Stimulated activated CD4-positive, alpha-beta T cell treated with anti-CD3 and anti-CD28 coated beads, Interleukin-4, amount 100 ng/mL, for 24 hours (primary cell): ENCODE measurements at places on chromosomes 5 and 9.

DNA sequence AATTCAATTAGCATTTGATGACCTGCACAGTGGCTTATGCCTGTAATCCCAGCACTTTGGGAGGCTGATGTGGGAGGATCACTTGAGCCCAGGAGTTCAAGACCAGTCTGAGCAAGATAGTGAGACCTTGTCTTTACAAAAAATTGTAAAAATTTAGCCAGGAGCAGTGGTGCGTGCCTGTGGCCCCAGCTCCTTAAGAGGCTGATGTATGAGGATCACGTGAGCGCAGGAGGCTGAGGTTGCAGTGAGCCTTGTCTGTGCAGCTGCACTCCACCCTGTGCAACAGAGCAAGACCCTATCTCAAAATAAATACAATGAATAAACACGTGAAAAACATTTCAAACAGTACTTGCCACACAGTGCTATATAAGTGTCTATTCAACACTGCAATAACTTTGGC, 4.2 kb downstream of the ABCA1 start:
- no peak for DNase-seq

GRCh38 chr9:125983681-125984080, 236.5 kb downstream of the PBX3 start:
- DNase-seq, result no peak

DNA sequence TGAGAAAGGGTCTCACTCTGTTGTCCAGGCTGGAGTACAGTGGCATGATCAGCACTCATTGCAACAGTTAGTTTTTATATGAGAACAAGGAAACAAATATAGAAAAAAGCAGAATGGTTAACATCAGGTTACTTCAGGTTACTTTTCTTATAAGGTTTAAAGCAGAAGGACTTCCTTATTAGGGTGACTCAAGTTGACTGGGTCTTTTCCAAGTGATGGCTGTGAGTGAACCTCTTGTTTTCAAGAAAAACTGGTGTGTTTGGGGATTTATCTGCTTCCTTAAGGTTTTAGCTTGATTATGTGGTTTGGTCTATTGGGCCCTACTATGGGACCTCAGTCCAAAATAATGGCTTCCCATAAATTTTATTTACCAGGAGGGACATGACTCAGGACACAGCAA, 99.2 kb downstream of the ARRDC3 start:
- DNase-seq, result no peak

DNA sequence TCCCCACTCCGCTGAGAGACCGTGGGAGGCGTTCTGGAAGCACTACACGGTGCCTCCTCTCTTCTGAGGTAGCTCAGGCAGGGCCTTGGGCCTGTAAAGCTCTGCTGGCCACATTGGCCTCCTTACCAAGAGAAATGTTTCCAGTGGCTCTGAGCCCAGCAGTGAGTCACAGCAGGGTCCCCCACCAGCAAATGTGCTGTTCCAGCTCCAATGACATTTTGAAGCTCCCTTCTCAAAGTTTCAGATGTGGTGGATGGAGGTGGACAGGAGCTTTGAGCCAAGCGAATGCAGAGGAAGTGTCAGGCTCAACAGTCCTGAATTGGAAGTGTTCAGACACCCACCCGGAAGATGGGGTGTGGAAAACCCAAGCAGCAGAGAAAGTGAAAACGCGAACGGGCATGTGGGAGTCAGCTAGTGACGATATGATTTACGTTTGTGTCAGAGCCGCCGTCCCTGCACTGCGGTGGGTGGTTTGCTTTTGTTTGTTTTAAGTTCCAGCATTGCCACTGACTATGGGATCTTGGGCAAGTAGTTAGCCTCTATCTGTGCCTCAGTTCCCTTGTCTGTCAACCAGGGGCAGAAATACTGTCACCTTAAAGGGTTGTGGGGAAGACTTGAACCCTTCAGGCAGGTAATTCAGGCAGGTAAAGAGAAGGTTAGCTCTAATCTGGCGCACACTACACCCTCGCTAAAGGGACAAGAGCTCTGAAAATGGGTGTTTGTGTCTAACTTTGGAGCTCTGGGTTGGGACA, 38.2 kb downstream of the C5orf15 start:
- peak; percentile 82 for DNase-seq

DNA sequence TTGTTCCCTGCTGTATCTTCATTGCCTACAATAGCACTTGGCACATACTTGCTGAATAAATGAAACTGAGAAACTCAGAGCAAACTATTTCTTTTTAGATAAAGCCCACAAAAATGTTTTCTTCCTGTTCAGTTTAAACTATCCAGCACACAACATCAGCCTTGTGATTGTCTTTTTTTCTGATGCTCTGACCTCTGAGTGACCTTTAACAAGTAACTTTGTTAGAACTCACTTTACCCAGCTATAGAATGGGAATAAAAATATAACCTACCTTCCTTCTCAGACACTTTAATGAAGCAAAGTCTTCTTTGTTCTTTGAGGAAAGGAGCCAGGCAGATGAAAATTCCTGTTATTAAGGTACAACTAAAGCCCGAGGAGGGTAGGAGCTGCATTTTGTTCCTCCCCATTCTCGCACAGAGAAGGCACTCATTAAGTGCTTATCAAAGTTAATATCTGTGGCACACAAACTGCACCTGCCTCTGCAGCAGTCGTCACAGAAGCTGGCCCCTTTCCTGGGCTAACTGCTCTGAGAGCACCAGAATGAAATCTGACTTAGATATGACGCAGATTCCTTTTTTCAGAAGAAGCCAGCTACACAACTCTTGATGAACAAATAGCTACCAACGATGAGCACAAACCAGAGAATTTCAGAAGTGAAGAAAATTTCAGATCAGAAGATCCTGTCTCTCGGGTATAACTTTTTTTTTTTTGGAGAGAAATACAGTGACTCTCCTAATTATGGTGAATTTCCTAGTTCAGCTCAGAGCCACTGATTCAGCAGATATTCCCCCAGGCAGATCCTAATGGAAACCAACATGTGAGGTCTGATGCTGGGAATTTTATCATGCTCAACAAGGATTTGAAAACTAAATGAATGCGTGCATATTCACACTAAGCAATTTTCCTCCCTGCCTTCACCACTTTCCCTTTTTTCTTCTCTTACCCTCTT, 31.0 kb upstream of the NR3C1 start:
- DNase-seq, result peak; percentile 59

DNA sequence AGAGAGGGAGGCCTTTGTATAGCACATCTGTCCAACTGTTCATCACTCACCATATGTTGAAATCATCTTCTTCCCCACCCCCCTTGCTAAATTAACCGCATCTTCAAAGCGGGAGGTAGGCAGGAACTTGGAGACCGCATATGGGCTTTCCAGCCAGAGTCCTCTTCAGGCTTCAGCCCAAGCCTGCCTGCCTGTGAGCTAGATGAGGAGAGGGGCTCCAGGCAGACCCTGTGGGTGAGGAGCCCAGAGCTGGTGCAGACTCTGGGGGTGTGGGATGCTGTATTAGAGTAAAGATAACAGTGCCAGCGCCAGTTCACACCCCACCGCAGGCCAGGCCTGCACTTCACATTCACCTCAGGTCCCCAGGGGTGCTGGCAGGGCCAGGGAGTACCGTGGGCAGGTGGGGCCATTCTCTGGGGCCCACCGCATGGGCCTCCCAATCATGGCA, 16.2 kb downstream of the PRRC2B start:
- peak; percentile 44 for DNase-seq

DNA sequence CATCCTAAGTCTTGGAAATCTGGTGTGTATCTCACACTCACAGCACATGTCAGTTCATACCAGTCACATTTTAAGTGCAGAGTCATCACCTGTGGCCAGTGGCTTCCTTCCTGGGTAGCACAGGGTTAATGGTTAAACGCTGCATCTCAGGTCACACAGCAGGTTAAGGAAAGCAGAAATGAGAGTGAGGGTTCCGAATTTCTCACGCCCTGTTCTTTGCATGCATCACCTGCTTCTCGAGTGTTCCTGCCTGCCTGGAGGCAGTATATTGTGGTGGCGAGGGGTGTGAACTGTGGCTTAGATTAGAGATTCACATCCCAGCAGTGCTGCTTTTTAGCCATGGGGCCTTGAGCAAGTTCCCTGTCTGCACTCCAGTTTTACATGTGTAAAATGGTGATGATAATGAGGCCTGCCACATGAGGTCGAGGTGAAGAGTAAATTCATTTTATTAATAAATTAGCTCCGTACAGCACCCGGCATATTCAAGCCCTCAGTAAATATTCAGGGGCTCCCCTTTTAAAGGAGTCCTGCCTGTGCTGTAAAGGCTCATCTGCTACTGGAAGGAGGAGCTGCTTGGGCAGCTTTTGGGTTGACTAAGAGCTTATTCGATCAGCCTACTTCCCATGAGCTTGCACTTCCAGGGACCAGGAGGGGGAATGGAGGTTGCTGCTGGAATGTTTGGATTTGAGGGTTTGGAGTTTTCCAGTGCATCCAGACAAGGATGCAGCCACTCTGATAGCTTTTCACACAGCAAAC, 61.1 kb upstream of the SAP30L start:
- no peak for DNase-seq

DNA sequence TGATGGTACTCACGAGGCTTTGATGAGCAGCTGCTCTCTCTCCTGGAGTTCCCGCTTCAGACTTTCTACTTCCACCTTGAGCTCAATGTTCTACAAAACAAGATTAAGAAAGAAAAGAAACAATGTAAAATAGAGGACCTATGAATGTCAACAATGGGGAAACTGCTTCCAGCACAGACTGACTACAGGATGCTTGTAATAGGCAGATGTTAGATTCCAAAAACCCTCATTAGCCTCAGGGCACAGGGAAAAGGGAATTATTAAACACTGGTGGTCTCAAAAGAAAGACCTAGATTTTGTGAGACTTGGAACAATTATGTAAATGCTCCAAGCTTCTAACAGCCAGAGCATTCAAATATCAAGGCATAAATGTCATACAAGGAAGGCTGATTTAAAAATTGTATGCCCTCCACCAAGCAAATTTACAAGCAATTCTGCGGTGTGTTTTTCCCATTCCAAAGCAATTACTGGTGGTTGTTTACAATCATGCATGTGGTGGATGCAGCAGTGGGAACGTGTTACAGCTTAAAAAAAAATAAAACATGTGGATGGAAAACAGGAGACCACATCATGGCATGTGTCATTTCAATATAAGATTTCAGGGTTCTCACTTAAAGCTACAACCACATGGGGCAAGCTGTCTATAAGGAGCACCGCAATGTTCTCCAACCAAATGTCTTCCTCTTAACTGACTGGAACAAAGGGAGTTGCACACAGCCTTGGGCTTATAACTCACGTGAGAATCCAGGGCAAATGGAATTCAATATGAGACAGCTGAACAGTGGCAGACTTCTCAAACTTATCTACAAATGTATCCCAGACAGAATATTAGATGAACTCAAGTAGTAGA, 34.0 kb downstream of the CDK5RAP2 start:
- no peak for DNase-seq

DNA sequence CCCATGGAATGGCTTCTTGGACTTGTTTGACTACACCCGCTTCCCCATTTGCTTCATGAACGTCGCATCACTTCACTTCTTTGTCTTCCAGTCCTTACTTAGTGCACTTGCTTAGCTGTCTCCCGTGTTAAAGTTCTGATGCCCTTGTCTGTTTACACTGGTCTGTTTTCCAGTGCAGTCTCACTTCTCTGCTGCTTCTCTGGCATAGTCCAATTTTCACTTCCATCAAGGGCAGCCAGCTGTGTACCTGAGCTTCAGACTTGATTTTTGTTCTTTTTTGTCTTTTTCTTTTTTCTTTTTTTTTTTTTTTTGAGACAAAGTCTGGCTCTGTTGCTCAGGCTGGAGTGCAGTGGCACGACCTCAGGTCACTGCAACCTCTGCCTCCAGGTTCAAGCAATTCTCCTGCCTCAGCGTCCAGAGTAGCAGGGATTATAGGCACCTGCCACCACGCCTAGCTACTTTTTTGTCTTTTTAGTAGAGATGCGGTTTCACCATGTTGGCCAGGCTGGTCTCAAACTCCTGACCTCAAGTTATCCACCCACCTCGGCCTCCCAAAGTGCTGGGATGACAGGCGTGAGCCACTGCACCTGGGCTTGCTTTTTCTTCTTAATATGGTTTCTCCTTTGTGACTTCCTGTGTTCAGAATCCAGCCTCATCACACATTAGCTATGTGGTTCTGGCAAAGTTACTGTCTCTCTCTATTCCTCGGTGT, 75.4 kb downstream of the LRRC70 start:
- no peak for DNase-seq

DNA sequence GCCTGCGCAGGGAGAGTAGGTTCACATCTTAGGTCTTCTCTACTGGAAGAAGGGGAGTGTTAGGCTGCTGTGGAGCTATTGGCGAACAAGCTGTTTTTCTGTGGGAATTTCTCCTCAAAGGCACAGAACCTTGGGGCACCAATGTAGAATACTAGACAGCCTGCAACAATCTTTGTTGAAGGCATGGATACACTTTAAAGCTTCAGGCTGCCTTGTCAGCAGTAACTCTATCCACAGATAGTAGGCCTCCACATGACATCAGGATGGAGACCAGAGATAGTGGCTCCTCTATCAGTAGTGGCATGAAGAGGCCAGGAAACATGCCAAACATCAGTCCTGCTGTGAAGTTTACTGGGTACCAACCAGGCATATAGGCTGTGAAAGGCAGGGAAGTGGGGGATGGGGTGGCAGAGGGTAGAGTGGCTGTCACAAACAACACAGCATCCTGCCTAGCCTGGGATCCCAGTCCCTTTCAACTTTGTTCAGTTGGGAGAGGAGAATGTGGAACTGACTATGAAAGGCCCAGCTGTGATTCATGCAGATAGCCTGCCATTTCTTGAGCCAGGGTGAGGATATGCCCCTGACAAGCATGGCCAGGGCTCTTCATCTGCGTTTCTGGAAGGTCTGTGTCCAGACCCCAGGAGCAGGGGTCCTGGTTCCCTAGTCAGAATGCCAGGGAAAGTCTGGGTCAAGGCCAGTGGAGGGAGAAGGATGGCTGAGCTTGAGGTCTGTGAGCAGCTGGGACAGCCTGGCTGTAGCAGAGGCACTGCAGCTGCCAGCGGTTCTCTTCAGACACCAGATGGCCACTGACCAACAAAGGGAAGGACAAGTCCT, 1.0 kb upstream of the HK3 start:
- DNase-seq, result no peak

- no peak for DNase-seq
Measured at GRCh38 chr9:92950359-92950955, 3.1 kb downstream of the FGD3 start.

DNA sequence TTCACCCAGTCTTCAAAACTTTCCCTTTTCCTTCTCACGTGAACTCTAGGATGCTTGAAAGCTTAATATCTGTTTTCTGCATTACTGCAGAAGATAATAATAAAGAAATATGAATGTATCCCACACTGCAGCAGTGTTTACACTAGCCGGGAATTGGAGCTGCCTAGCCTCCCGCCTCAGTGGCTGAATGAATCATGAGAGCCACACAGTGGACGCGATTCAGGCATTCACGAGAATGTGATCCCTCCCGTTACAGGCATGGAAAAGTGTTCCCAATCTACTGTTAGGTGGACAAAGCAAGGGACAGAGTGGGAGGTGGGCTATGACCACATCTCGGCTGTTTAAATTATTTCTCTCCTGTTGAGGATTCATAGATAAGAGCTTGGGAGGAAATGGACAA, 69.4 kb upstream of the CTSL start:
- DNase-seq, result no peak
